ENCODE measurements at places on chromosomes 2 and 18. TPM values are rescaled to one million over a fixed set of nuclear protein-coding genes. Genes with fewer than 3 reads are reported as not detected.

DNA sequence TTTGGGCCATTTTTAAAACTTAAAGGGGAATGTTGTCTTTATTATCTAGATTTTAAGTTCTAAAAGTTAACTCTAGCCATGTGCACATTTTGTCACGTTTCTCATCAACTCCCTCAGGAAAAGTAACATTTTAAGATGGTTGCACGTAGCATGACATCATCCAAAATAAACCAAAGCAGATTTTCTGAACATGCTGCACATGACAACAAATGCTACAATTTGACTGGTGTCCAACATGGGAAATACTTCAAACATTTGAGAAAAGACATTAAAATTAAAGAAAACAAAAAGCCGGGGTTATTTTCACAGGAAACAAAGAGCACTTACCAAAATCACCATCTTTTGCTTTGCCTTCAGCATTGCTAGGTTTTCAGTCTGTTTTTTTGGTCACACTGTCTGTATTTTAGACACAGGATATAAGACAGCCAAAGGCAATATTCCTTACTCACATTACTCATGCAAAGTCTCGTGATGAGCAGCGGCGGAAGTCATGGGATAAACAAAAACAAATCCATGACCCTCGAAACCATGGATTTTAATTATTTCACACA is 51.3 kb upstream of the RND3 start:
- H3K27ac ChIP-seq = no peak overlapping the region
- DNase-seq = no peak
- no peak overlapping the region for H3K4me3 ChIP-seq
- H3K27me3 ChIP-seq = no peaks in the 10 kb centered on the region

DNA sequence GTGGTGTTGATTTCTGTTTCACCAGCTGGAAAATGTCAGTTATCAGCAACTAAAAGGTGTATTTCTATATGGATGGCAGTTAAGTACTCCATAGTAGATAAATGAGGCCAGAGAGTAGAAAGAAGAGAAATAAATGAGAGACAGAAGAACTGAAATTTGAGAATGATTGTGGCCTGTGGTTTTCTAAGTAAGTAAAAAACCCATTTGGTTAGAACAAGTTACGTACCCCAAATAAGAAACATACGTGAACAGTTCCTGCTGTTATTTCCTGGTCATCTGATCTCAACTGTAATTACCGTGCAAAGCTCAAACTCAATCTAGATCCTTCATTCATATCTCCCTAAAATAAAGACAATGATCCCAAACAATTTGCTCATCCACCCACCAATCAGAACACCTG is 181.3 kb downstream of the PID1 start:
- no peak overlapping the region for H3K4me3 ChIP-seq
- H3K4me1 ChIP-seq = no peaks in the 10 kb centered on the region
- H3K36me3 ChIP-seq = no peaks in the 10 kb centered on the region
- no peak for DNase-seq

GRCh38 chr2:48448274-48449061 is 81.5 kb upstream of the STON1 start:
- H3K36me3 ChIP-seq = 0 out of 2 replicates have a peak, but pooled peaks cover under 1% of the 10 kb centered on the region
- no peak overlapping the region for H3K27ac ChIP-seq
- DNase-seq = no peak

Gene LRP1B
- total RNA-seq = 0.54 TPM

Gene SMYD1
- total RNA-seq = not detected

Gene GPR39
- total RNA-seq = 9.0 TPM

Gene SYT4
- total RNA-seq = not detected

Gene CD302
- 3.3 TPM for total RNA-seq

Gene GBX2
- 10.2 TPM for total RNA-seq

Gene TCF23
- 0.03 TPM for total RNA-seq

Gene ITPRIPL1
- 12.2 TPM for total RNA-seq
